IPS DF 6.9 (cell line): ENCODE measurements at places on chromosomes 4 and X.
A peak's percentile ranks its signal among the peaks of the same experiment; 100 is the strongest.

DNA sequence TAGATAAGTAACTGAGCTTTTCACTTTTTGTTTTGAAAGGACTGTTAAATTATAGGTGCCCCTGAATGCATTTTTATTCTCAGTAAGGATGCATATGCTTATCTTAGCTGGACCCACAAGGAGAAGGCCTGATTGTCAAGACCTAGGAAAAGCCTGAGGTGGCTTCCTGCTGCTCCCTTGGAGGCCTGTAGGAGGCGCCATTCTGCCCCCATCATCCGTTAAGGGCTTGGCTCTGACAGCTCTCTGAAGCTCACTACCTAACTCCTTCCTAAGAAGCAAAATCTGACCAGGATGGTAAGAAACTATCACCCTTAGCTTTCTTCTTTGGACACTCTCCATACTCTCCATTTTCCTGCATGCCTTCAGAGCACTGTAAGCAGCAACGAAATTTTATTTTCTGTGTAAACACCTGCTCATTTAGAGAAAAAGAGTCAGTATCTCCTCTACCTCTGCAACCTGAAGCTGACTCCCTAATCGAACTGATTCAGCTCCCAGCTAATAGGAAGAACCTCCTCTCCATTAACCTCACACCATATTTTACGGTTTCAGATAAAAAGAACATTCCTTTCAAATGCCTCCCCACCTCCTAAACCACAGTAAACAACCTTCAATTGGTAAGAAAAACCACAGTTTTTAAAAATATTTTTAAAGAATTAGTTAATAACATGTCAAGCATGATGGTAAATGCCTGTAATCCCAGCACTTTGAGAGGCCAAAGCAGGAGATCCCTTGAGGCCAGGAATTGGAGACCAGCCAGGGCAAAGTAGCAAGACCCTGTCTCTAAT, 73.4 kb upstream of the EDNRA start:
- H3K4me3 ChIP-seq: no peak overlapping the region
- no peaks in the 10 kb centered on the region for H3K36me3 ChIP-seq
- H3K27me3 ChIP-seq: no peaks in the 10 kb centered on the region
- peak; percentile 20 for DNase-seq
- H3K4me1 ChIP-seq: no peaks in the 10 kb centered on the region

DNA sequence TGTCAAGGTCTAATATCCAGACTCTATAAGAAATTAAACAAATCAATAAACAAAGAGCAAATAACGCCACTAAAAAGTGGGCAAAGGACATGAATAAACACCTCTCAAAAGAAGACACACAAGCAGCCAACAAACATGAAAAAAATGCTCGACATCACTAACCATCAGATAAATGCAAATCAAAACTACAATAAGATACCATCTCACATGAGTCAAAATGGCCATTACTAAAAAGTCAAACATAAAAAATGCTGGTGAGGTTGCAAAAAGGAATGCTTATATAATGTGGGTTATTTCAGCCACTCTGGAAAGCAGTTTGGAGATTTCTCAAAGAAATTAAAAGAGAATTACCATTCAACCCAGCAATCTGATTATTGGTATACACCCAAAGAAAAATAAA, 481.1 kb downstream of the STPG2 start:
- DNase-seq: no peak
- no peaks in the 10 kb centered on the region for H3K4me1 ChIP-seq
- no peak overlapping the region for H3K4me3 ChIP-seq
- H3K27ac ChIP-seq: no peak overlapping the region

DNA sequence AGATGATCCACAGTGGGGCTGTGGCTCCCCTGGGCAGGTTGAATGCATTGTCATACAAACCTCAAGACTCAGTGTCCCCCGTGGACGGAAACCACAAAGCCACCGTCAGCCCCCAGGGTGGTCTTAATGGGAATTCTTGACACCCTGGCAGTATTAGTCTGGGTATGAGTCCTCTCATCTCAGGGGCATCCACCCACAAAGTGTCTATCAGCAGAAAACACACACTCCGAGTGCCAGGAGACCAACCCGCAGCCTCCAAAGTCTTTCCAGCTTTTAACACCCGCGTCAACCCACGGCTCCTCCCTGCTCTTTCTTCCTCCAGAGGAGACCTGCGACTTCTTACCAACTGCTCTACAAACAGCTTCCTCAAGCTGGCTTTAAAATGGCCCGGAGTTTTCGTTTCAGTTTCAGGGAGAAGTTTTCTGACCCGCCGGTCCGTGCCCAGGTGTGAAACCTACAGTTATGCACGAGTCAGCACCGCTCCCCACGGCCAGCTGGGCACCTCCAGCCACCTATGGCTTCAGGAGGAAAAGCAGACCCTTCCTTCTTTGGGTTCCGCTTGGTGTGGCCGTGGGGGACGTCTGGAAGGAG, 14.4 kb upstream of the ASMTL start:
- peaks cover 34% of the 10 kb centered on the region; the same call in 1 of the 2 replicates for H3K27me3 ChIP-seq
- peaks cover 5% of the 10 kb centered on the region for H3K4me1 ChIP-seq
- DNase-seq: no peak
- no peak overlapping the region for H3K27ac ChIP-seq

- no peaks in the 10 kb centered on the region for H3K27me3 ChIP-seq
- DNase-seq: no peak
- H3K4me1 ChIP-seq: no peaks in the 10 kb centered on the region
- no peak overlapping the region for H3K27ac ChIP-seq
Measured at GRCh38 chr4:70313736-70314135, 21.0 kb upstream of the CABS1 start.

DNA sequence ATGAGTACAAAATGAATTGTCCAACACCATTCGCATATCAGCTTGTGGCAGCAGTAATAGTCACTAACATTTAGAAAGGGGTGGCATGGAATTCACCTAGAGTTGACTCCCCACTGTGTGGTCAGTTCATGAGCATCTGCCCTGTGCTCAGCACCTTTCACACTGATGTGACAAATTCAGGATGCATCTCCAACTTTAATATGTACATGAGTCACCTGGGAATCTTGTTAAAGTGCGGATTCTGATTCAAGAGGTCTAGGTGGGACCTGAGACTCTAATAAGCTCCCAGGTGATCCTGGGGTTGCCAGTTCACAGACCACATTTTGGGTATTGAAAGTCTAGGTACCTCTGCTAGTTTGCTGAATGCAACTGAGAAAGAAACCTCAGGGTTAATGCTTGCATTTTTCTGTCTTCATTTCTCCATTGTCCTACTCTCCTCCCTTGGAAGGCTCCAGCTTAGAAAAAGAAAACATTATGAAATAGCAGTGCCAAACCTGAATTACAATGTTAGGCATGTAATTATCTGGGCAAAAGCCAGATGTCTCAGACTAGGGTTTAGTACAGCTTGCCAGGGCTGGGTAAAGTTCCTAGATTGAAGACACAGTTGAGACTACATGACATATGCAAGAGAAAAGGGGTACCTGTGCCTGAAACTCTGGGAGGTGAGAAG, 32.7 kb downstream of the TMSB4X start:
- H3K36me3 ChIP-seq: no peaks in the 10 kb centered on the region
- no peak for DNase-seq
- no peaks in the 10 kb centered on the region for H3K27me3 ChIP-seq
- H3K27ac ChIP-seq: no peak overlapping the region

DNA sequence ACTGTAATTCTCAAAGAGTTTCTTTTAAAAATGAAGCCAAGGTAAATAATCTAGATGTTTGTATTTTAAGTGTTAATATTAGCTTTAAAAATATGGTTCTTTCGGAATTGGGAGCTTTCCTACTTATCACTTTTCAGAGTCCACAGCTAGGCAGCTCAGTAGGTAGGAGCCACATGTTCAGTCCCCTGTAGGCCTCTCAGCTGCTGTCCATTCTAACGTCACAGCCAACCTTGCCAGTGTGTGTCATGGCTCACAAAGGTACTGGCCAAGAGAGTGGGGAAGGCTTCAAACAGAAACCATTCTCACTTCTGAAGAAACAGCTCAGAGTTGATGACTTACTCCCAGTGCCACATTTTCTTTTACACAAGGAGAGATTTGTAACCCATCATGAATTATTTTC, 50.0 kb upstream of the BRS3 start:
- no peaks in the 10 kb centered on the region for H3K36me3 ChIP-seq
- no peaks in the 10 kb centered on the region for H3K27me3 ChIP-seq
- no peak overlapping the region for H3K27ac ChIP-seq
- H3K4me1 ChIP-seq: no peaks in the 10 kb centered on the region
- H3K4me3 ChIP-seq: no peak overlapping the region

DNA sequence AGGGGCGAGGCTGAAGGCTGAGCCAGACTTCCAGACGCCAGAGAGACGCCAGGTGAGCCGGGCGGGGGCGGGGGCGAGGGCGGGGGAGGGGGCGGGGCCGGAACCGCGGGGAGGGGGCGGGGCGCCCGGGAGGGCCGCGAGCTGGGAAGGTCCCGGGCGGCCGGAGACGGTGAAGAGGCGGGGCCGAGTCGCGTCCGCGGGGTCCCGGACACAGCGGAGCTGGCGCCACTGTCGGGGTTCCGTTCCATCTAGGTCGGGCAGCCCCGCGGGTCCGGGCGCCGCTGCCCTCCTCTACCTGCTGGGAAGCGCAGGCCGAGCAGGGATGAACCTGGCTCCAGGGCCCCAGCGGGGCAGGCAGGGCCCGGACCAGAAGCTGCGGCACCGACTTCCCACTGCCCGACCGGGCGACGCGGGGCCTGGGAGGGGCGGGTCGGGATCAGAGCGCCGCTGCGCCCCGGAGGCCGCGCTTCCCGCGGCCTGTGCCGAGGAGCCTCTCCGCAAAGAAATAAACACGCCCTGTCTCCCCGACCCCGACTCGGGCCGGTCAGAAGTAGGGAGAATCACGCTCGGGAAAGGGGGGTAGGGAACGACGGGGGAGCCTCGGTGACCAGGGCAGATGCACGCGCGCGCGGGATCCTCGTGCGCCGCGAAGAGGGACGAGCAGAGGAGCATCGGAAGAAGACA, 10.6 kb downstream of the HMX1 start:
- no peak overlapping the region for H3K27ac ChIP-seq
- H3K4me1 ChIP-seq: no peaks in the 10 kb centered on the region
- no peaks in the 10 kb centered on the region for H3K36me3 ChIP-seq
- H3K4me3 ChIP-seq: peak overlapping the region; percentile 31; the same call in 1 of the 2 replicates
- peaks cover 98% of the 10 kb centered on the region for H3K27me3 ChIP-seq

DNA sequence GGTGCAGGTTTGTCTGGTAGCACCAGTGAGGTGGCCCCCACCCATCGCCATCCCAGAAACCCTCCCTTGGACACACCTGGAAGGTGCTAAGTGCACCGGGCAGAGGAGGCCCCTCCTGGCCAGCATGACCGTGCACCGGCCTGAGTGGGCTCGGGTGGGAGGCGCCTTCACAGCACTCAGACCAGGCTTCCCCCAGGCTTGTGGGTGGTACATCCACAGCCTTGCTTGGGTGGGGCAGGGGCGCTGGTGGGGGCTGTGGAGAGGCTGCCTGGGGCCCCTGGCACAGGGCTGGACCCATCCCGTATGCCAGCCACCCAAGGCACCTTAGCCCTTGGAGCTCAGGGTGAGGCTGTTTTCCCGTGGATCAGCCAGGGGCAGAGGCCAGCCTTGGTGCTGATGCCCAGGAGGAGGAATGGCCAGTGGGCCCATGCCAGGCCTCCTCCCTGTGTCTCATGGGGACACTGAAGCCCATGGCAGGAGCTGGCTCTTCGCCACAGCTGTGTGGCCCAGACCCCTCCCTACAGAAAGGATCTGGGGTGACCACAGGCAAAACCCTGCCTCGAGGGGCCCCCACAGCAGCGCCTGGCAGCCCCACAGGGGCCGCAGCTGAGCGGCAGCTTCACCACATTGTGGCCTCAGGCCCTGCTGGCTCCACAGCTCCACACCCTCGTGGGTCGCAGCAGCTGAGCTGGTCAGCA, 21.4 kb downstream of the NKX1-1 start:
- no peaks in the 10 kb centered on the region for H3K4me1 ChIP-seq
- H3K27me3 ChIP-seq: no peaks in the 10 kb centered on the region
- H3K27ac ChIP-seq: no peak overlapping the region
- peaks cover 11% of the 10 kb centered on the region for H3K36me3 ChIP-seq

DNA sequence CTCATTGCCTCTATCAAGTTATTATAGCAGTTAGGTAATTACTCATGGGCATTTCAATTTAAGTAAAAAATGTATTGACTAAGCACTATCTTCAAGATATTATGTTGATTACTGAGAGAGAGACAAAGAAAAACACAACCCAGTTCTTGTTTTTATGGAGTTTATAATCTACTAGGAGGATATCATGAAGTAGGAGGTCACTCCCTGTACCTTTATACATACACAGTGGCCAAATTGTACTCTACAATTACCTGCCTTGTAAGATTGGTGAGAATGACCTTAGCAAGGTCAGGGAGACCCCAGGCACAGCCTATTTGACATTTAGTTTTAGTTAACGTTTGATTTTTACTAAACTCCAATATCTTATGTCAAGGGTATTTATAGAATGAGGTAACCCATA, 5.5 kb downstream of the HPGD start:
- H3K4me1 ChIP-seq: no peaks in the 10 kb centered on the region
- H3K27ac ChIP-seq: no peak overlapping the region
- DNase-seq: no peak
- peaks cover 3% of the 10 kb centered on the region; the same call in 1 of the 2 replicates for H3K27me3 ChIP-seq

- DNase-seq: peak; percentile 13
- H3K27ac ChIP-seq: no peak overlapping the region
- H3K4me1 ChIP-seq: no peaks in the 10 kb centered on the region; the same call in 1 of the 2 replicates
Measured at GRCh38 chr4:106978046-106978774, 57.9 kb downstream of the DKK2 start.

GRCh38 chr4:184924516-184924915, 93.8 kb upstream of the HELT start:
- H3K27ac ChIP-seq: no peak overlapping the region
- H3K4me1 ChIP-seq: no peaks in the 10 kb centered on the region
- no peaks in the 10 kb centered on the region for H3K36me3 ChIP-seq
- no peaks in the 10 kb centered on the region for H3K27me3 ChIP-seq

GRCh38 chr4:93841803-93842345, 13.3 kb downstream of the ATOH1 start:
- no peak overlapping the region for H3K27ac ChIP-seq
- no peaks in the 10 kb centered on the region for H3K36me3 ChIP-seq
- no peak overlapping the region for H3K4me3 ChIP-seq

GRCh38 chrX:136227074-136227473, 24.1 kb downstream of the MAP7D3 start:
- DNase-seq: no peak
- no peak overlapping the region for H3K27ac ChIP-seq
- no peaks in the 10 kb centered on the region for H3K4me1 ChIP-seq
- H3K4me3 ChIP-seq: no peak overlapping the region
- H3K27me3 ChIP-seq: no peaks in the 10 kb centered on the region

DNA sequence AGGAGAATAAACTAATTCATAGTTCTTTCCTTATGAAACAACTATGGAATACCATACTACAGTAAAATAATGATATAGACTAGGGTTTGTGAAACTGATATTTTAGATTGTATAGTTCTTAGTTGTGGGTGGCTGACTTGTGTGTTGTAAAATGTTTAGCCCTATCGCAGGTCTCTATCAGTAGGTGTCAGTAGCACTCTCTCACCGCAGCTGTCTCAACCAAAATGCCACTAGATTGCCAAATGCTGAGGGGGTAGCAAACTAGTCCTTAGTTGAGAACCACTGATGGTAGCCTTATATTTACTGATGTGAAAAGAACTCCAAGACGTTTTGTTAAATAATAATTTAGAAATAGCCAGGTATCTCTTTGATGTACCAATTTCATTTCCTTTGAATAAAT, 48.1 kb downstream of the RHOXF2B start:
- no peak overlapping the region for H3K27ac ChIP-seq
- no peak for DNase-seq
- no peaks in the 10 kb centered on the region for H3K27me3 ChIP-seq
- no peaks in the 10 kb centered on the region for H3K4me1 ChIP-seq
